NCI-H1930 (cell line): ENCODE measurements at places on chromosomes 1 and 21.
A peak's percentile ranks its signal among the peaks of the same experiment; 100 is the strongest.

DNA sequence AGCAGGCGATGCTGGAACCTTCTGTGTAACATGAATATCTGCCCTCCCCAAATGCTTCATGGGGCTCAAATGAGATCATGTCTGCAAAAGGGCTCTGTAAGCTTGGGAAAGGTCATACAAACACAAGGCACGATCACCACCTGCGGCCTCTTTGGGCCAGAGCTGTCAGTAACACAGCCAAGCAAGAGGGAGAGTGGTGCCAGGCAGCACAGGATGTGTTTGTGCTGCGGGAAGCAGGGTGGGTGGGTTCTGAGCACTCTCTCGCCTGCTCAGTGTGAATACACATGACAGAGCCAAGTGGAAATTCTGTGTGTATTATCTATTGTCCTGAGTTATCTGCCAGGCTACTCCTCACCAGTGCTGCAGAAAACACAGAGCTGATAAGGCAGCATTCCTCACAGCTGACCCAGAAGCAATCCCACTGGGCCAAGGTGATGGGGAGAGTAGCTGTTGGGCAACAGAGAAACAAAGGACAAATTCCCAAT is 101.2 kb downstream of the LAMC2 start:
- DNase-seq = no peak

DNA sequence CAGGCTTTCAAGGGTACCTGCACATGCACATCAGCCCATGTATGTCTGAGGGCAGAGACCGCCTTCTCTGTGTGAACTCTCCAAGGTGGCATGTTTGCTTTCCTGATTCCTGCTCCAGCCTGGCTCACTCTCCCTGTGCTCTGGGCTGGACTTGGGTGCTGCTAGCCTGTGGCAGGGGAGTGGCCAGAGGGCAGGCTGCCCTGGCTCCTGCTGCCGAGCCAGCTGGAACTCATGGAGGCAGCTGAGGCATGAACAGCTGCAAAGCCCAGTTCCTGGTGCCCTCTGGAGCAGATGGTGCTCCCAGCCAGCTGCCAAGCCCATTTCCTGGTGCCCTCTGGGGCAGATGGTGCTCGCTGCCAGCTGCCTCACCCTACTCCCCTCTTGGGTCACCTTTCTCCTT is 7.6 kb downstream of the UBL4B start:
- no peak for DNase-seq

- DNase-seq = no peak
Measured at GRCh38 chr1:6822530-6823359, 37.5 kb downstream of the CAMTA1 start.

GRCh38 chr1:200885623-200886402 is 8.9 kb upstream of the INAVA start:
- no peak for DNase-seq

DNA sequence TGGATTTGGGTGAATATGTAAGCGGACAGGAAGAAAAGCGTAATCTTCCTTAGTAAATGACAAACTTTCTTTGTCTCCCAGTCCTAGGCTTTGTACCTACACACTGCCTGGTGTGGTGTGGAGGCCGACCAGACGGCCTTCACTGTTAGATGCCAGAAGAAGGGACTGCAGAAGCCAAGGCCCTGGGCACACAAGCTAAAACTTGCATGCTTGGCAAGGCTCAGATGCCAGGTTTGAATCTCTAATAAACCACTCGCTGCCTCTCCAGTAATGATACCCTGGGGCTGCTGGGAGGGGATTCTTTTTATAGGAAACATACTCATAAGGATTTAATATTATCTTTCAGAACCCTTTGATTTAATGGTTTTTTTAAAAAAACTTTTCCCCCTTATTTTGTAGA is 263.8 kb downstream of the PTPRC start:
- no peak for DNase-seq

GRCh38 chr1:147496571-147497210 is 44.6 kb upstream of the BCL9 start:
- peak; percentile 18 for DNase-seq

DNA sequence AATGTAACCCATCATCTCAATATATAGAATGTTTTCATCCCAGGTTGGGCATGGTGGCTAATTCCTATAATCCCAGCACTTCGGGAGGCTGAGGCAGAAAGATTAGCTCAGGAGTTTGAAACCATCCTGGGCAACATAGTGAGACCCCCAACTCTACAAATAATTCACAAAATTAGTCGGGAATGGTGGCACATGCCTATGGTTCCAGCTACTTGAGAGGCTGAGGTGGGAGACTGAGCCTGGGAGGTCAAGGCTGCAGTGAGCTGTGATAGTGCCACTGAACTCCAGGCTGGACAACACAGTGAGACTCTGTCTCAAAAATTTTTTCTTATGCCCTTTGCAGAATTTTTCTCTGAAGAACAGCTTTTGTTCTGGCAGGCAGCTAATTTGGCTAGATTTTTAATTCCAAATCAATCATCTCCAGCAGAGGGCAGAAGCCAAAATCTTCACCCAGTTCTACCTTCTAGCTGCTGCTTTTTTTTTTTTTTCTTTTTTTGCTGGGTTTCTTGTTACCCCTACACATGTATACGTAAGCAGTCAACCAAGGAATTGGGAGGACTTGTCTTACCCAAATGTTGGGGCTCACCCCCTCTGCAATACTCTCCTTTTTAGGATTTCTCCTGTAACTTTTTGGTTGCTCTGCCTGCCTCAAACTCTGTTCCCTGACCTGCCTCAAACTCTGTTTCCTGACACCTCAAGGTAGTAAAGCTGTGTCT is 2.7 kb upstream of the RAD54L start:
- DNase-seq = no peak

DNA sequence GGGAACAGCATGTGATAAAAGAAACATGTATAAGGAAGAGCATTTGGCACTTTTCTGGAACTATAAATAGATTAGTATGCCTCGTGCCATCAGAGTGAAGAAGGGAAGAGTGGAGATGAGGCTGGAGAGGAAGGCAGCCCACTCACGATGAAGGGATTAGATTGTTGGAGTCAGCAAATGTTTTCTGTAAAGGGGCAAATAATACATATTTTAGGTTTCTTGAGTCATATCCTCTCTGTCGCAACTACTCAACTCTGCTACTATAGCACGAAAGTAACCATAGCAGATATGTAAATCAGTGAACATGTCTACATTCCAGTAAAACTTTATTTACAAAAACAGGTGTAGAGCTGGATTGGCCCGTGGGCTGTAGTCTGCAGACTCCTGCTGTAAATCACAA is 147.8 kb downstream of the TENT5C start:
- no peak for DNase-seq

DNA sequence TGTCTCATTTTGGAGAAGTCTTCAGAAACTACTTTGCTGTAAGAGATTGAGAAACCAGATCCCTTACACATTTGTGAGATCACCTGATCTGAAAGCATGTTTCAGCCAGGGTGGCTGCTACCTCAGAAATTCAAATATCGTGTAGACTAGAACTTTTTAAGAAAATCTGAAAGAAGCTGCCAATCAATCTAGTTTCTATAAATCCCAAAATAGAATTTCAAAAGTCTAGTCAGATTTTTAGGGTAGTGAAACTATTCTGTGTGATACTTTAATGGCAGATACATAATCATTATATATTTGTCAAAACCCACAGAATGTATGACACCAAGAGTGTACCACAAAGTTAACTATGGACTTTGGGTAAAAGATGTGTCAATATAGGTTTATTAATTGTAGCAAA is 79.9 kb upstream of the PLPPR5 start:
- DNase-seq = no peak

- no peak for DNase-seq
Measured at GRCh38 chr1:203273869-203274602, 31.3 kb upstream of the BTG2 start.

DNA sequence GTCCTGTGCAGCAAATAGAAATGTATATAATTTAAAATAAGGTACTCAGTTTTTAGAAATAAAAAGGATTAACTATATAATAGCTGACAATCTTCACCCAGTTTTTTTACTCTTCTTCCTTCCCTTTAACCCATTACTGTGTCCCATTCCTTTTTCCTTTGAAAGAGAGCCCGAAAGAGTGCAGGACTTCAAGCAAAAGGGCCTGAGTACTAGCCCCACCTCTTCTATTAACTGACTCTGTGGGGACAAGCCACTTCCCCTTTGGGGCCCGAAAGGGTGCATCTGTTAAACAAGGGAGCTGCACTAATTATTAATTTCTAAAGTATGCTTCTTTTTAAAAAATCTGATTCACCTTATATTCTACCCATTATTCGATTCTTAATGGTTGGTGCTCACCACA is 3.3 kb downstream of the USP24 start:
- no peak for DNase-seq

GRCh38 chr1:205257735-205258134 is 30.0 kb downstream of the TMCC2 start:
- DNase-seq = no peak

- DNase-seq = no peak
Measured at GRCh38 chr21:37877171-37877570, 39.1 kb downstream of the KCNJ6 start.

DNA sequence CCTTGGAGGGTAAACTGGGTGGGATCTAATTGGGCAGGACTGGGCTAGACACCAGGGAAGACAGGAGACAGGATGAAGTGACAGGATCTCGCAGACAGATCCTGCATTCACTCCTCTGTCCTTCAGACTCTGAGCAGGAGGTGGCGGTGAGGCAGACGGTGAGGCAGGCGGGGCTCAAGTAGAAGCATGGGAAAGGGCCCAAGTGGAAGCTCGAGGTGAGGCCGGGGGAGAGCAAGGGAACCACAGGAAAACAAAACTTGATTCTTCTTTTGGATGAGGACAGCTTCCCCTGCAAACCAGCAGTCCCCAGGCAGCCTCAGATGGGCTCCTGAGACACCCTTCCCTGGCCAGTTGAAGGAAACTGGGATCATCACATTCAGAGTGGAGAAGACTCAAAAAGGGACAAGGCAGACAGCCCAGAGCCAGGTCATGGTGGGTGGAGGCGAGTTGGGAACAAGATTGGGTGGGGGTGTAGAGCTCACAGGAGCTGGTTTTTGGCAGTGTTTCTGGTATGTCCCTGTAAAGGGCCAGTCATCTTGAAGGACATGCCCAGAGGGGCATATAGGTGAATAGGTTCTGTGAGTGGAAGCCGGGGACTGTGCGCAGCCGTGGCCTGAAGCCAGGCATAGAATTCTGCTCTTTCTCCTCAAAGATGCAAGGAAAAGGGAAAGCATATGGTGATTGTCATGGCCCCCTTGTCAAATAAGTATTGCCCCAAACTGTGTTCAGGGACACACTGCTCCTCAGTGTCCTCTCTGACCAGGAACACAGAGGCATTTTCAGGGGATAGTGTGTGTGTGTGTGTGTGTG is 18.0 kb downstream of the INKA2 start:
- DNase-seq = no peak

- DNase-seq = no peak
Measured at GRCh38 chr21:45900034-45900868, 81.3 kb upstream of the COL6A1 start.

DNA sequence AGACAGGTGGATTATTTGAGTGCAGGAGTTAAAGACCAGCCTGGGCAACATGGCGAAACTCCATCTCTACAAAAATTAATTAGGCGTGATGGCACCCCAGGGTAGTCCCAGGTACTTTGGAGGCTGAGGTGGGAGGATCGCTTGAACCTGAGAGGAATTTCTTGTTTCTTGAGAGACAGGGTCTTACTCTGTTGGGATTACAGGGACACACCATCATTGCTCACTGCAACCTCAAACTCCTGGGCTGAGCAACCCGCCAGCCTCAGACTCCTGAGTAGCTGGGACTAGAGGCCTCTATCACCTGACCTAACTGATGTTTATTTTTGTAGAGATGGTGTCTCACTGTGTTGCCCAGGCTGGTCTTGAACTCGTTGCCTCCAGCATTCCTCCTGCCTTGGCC is 24.8 kb downstream of the DHX9 start:
- DNase-seq = no peak

- DNase-seq = no peak
Measured at GRCh38 chr1:92505015-92505692, 18.4 kb upstream of the GFI1 start.

- no peak for DNase-seq
Measured at GRCh38 chr1:42692461-42692860, 10.2 kb downstream of the YBX1 start.

DNA sequence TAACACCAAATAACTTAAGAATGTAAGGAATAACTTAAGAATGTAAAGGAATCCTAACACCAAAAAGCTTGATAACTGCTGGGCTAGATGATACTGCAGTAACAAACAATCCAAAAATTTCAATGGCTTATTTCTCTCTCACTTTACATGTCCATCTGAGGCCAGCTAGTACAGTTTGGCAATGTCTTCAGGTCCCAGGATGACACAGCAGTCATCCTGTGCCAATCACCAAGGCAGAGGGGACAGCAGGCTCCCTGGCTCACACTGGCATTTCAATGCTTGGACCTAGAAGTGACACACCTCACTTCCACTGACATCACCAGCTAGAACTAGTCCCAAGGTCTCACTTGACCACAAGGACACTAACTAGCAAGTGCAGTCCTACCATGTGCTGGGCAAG is 15.3 kb downstream of the DNAJC11 start:
- no peak for DNase-seq

- no peak for DNase-seq
Measured at GRCh38 chr1:5834477-5835178, 157.6 kb downstream of the NPHP4 start.

DNA sequence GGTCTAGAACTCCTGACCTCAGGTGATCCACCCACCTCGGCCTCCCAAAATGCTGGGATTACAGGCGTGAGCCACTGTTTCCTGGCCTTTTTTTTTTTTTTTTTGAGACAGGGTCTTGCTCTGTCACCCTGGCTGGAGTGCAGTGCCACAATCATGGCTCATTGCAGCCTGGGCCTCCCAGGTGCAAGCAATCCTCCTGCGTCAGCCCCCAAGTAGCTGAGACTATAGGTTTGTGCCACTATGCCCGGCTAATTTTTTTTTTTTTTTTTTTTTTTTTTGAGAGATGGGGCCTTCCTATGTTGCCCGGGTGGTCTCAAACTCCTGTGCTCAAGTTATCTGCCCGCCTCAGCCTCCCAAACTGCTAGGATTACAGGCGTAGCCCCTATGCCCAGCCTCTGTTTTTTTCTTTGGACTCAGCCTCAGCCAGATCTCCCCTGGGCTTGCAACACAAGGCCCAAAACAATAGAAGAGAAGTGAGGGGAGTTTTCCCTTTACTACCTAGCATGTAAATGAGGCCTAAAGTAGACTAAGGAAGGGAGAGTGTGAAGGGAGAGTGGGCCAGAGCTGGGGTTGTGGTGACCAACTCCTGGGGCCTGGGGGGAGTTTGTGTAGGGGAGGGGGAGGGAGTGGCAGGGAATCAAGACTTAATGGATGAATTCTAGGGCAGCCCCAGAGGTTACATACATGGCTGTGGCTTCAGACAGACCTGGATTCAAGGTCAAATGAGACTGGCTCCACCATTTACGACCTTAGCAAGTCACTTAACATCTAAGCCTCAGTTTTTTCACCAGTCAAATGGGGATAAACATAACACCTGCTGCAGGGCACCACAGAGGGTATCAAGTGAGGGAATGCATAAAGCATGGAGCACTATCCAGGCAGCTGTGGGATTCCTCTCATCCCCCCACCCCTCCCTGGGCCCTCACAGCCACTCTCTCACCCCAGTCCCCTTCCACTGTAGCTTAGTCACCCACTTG is 1.6 kb upstream of the CD52 start:
- no peak for DNase-seq

DNA sequence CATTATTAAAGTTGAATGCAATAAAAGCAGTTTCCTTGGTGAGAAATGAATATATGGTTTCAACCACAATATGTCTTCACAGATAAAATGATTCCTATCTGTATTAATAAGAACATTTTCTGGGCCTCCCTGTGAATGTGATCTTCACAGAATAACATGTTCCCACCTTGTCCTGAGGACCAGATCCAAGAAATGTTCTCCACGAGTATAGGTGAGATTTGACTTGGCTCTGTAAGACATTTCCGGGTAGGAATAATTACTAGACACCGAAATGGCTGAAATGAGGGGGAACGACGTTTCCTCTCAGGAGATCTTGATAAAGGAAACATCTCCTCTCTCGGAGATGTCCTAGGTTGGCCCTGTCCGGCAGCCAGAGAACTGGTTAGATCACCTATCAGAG is 61.4 kb downstream of the CLIC6 start:
- DNase-seq = no peak
